ENCODE measurements at places on chromosomes 13 and 19.

DNA sequence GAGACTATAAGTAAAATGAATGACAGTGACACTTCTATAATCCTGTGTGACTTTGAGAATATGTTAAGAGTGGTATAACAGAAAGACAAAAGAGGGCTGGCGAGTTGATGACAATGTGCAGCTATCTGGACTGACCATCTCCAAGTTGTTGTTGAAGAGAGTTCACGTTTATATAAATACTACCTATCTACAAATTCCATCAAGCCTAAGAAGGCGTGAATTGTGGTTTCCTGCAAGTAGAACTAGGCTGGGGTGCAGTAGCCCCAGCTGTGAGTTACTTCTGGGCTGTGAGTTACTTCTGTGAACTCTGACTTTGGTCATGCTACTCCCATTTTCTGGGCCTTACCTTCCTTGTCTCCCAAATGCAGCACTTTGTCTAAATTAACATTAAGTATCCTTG is 561.0 kb downstream of the TBC1D4 start:
- DNase-seq, result no peak

- no peak for DNase-seq
Measured at GRCh38 chr13:29689548-29689947, 94.1 kb upstream of the SLC7A1 start.

- DNase-seq, result no peak
Measured at GRCh38 chr13:20491926-20492435, 33.7 kb downstream of the CRYL1 start.

DNA sequence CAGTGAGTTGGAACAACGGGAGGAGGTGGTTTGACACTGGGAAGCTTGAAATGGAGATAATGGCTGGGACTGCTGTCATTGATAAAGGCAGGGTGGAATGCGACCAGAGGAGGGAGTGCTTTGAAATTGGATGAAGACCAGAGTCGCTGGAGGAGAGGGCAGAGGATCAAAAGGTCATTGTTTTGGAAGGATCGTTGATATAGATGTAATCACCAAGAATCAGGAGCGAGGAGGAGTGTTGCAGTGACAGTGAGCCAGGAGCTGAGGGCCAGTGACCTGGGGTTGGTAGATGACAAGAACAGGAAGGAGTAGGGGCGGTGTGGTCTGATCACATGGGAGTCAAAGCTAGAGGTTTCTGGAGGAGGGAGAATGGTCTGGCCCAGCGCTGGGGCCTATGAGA is 25.3 kb downstream of the TM9SF2 start:
- DNase-seq, result no peak

DNA sequence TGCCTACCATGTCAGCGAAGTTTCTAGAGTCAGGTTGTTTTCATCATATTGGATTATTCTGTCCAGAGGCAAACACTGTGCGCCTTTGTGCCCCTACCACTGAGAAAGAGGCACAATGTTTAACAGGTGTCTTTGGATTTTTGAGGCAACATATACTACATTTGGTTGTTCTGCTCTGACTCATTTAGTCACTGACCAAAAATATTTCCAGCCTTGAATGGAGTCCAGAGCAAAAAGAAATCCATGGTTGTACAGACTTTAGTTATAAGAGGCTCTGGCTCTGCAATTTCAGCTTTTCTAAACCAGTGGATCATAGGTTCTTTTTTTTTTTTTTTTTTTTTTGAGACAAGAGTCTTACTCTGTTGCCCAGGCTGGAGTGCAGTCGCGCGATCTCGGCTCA is 35.7 kb downstream of the LACC1 start:
- no peak for DNase-seq

All from right kidney (tissue), 9 donors.